ENCODE measurements at places on chromosomes 5 and 9.

DNA sequence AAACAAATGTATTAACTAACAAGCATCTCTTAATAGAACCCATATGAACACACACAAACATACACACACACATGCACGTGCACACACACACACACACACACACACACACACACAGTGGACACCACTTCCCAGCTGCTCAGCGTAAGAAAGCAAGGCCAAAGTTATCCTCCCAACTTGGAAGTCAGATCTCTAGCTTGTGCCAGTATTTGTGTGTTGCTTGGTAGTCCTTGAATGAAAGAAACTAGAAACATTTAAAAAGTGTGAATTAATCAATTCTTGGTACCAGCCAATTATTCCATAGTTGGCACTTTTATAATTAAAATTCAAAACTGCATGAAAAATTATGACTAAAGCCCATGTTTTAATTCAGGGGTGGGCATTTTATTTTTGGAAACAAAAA lies 178.1 kb downstream of the TMEM161B start:
- DNase-seq, result no peak

DNA sequence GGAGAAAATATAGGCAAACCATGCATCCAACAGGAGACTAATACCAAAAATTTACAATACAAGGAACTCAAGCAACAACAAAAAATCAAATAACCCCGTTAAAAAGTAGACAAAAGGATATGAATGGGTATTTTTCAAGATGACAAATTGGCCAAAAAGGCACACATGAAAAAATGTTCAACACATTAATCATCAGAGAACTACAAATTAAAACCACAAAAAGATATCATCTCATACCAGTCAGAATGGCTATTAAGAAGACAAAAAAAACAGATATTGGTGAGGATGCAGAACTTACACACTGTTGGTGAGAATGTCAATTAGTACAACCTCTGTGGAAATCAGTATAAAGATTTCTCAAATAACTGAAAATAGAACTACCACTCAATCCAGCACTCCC lies 35.0 kb downstream of the TEX10 start:
- DNase-seq, result peak; percentile 41

GRCh38 chr5:147631428-147632003 lies 121.6 kb upstream of the DPYSL3 start:
- DNase-seq, result no peak

GRCh38 chr9:130681769-130682420 lies 11.7 kb upstream of the EXOSC2 start:
- DNase-seq, result no peak

DNA sequence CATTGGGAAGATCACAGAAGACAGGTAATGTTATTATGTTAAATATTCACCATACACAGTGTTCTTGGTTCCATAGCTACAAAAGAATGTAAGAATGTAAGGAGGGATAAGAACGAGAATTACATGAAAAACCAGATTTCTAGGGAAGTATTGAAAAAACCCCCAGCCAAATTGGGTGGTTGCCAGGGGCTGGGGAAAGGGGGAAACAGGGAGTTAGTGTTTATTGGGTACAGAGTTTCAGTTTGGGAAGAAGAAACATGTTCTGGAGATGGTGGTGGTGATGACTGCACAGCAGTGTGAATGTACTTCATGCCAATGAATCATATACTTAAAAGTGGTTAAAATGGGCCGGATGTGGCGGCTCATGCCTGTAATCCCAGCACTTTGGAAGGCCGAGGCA lies 40.3 kb downstream of the GLRX start:
- DNase-seq, result no peak

- peak; percentile 57 for DNase-seq
Measured at GRCh38 chr5:127518319-127518621, 830 bp downstream of the PRRC1 start.

DNA sequence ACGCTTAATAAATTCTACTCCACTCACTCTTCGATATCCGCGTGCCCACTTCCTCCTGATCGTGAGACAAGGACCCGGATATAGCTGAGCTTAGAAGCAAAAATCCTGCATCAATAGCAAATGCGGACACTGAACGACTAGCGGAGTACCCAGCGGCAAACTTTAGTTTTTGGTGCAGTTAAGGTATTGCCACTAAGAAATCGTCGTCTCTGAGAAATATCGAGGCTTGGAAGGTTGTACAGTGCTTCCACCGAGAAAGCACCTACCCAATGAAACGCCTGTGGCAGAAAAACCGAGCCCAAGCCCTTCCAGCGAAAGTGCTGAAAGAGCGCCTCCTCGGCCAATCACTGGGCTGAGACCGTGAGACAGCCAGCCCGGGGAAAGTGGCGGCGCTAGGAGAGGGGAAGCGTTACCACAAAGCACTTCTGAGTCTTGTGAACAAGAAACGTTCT lies 32.2 kb downstream of the ANXA2R start:
- peak; percentile 81 for DNase-seq

GRCh38 chr9:117945286-117945685 lies 241.1 kb downstream of the TLR4 start:
- DNase-seq, result no peak

DNA sequence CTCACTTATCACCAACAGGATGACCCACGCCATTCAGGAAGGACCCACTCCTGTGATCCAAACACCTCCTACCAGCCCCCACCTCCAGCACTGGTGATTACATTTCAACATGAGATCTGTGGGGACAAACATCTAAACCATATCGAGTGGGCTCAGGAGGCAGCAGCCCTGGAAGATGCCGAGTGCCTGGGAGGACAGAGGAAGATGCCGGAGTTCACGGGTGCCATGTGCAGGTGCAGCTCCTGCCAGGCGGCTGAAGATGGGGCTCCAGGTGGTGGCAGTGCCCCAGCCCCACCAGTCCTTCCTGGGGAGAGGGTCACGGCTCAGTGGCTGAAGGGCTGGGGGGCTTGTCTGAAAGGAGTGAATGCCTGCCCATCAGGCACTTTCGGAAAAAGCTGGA lies 6.1 kb upstream of the CEP72 start:
- no peak for DNase-seq

- DNase-seq, result no peak
Measured at GRCh38 chr5:151572657-151573368, 18.3 kb downstream of the FAT2 start.

GRCh38 chr5:178793151-178793550 lies 62.7 kb upstream of the ZNF354A start:
- DNase-seq, result peak; percentile 63

- DNase-seq, result peak; percentile 90
Measured at GRCh38 chr5:157865781-157866180, 6.8 kb upstream of the CLINT1 start.

DNA sequence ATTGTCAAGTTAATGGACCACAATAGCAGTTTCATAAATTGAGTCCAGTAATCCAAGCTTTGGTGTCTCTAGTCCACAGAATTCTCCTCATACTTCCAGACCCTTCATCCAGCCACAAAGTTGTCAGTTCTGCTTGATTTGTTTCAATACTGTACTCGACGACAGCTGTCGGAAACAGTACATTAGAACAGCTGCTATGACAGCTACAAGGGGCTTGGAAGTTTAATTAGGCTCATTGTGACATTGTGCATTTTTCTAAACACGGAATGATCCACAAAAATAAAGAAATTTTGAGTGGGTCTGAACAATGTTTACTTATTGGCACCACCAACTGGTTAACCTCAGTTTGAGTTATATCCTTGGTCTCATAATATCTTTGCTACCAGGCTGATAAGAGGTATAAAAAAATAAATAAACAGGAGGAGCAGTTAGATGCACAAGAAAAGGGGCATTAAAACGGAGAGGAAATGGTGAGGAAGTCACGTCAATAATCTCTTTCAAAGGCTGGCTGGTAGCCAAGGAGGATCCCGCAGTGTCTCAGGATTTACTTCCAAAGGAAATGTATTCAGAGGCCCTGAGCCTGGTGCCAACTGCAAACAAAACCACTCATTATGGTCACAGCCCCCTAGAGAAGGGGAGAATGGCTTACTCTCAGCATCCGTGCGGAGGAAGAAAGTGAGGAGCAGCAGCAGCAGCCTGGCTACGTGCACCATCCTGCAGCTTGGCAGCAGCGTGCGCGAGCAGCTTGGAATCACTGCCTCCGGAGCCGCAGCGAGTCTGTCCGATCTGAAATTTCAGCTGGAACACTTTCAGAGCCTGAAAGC lies 933.8 kb upstream of the DMAC1 start:
- DNase-seq, result no peak

DNA sequence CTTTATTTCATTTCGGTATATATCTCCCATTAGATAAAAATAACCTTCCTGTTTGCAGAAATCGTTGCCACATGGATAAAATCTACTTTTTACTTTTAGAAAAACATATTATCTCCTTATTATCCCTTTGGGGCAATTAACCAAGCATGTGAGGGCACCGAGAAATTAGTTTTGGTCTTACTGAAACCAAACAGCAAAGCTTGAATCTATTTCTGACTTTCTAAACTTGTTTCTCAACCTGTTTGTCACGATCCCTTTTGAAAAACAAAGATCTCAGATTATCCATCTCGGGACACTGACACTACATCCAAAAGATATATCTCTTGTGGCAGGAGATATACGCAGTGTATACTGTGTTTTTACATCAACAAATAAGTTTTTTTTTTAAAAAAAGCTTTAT lies 2.3 kb downstream of the TUT7 start:
- no peak for DNase-seq

DNA sequence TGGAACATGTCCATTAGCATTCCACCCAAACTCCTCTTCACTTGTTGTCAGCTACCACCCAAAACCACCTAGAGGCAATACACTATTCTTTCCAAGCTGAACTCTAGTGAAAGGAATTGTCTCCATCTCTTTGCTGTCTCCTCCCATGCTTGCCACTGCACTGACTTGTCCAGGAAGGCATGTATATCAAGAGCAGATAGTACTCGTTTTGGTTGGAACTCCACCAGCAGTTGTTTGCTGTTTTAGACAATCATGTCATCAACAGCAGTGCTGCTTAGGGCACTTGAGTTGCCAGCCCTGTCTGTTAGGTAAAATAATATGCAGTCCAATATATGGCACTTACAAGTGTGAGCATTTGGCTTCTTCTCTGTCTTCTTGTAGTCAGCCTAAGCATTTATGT lies 80.0 kb upstream of the SAP30L start:
- DNase-seq, result peak; percentile 7

DNA sequence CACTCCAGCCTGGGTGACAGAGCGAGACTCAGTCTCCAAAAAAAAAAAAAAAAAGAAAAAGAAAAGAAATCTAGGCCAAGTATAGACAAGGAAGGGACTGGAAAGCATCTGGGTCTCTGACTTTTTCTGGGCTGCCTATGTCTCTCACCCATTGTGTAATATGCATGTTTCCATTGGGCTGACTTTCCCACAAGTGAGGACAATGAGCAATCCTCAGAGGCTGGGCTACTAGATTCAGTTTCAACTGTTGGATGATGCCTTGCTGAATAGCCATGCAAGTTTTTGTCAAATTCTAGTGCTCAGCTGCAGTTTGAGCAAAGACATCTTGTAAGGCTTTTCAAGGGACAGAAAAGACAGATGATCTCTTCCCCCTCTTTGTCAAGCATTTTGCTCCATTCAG lies 82.1 kb downstream of the PHAX start:
- no peak for DNase-seq

GRCh38 chr5:158521995-158522394 lies 577.7 kb downstream of the EBF1 start:
- DNase-seq, result no peak

DNA sequence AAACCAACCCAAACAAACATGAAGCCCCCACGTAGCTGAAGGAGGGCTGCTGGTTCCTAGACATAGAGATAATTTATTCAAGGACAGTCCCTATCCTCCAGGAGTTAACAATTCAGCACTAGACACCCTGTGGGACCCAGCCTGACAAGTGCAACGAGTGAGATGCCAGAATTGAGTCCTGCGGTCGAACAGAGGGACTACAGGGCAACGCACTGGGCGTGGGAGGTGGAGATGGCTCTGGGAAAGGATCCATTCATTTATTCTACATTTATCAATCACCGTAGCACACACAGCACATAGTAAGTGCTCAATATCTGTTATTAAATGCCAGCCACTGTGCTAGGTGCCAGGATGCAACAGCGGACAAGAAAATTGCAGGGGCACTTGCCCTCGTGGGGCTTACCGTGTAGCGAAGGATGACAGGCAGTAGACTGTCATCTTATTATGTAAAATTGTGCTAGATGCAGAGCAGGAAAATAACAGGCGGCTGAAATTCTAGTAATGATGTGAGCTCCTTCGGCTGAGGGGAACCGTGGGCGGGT lies 855 bp upstream of the ARHGAP26 start:
- DNase-seq, result no peak
